ENCODE measurements at places on chromosomes 3 and 15.

- DNase-seq, result no peak
These were observed 7.7 kb downstream of the POU1F1 start for GRCh38 chr3:87268646-87269211.

GRCh38 chr3:42092006-42092405 is 849 bp downstream of the TRAK1 start:
- DNase-seq, result no peak

DNA sequence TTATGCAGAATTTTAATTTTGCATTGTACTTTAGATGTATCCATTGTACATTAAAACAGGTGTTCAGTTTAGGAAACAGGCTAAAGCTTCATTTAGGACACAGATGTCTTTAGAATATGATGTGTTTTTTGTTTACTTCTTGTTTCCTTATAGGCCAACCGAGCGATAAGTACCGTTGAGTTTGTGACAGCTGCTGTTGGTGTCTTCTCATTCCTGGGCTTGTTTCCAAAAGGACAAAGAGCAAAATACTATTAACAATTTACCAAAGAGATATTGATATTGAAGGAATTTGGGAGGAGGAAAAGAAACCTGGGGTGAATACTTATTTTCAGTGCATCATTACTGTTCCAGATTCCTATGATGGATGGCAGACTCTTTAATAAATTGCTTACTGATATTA is 29.4 kb downstream of the PLAAT1 start:
- DNase-seq, result no peak

GRCh38 chr15:101641894-101642293 is 10.3 kb downstream of the TM2D3 start:
- DNase-seq, result no peak

DNA sequence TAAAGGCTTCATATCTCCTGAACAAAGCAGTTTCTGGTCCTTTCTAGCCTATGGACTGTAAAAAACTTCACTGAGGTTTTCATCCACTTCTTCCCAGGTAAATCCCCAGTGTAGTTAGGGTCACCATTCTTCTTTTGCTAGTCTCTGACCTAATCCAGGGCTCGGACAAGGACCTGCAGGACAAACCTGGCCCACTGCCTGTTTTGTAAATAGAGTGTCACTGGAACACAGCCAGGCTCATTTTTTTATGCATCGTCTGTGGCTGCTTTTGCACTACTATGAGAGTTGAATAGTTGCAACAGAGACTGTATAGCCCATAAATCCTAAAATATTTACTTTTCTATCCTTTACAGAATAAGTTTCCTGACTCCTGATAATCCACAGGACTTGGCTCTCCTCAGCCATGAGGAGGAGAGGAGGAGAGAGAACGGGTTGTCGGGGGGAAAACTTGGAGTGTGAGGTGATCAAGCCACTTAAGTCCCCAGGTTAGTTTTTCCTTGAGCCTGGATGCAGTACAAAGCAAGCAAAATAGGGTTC is 29.0 kb downstream of the CCR3 start:
- DNase-seq, result no peak

All from activated CD4-positive, alpha-beta T cell treated with anti-CD3 and anti-CD28 coated beads for 4 hours (primary cell).